ENCODE measurements at places on chromosomes 11 and 22.

- DNase-seq = no peak
Observed at GRCh38 chr22:44133901-44134571, 46.7 kb upstream of the PARVG start.

GRCh38 chr11:43988040-43988817, 45.8 kb downstream of the C11orf96 start:
- DNase-seq = no peak

DNA sequence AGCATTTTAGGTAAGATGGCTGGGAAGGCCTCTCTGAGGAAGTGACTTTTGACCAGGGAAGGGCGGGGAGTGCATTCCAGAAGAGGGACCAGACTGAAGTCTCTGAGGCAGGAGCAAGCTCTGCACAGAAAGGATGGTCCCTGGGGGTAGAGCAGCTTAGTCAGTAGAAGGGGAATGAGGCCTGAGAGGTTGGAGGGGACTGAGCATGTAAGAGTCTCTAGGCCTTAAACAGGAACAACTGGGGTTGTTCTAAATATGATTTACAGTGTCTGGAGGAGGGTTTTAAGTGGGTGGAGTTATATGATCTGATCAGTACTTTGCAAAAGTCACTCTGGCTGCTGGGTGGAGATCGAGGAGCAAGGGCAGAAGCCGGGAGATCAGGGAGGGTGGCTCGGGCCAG, 31.7 kb upstream of the TEF start:
- DNase-seq = no peak

DNA sequence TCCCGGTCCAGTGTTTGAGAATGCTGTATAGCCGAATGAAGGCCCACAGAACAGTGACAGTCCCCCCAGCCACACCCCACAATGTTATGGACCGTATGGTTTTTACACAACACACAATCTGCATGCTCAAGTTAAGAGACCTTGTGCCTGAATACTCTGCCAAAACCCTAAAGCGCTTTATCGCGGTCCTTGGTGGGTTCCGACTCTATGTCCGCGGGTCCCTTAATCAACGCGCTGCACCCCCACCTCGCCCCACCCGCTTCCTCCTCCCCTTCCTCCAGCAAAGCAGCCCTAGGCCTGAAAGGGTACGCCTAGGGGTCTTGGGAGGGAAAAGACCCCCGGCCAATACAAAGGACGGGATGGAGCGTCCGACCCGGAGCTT, 442 bp downstream of the COPB1 start:
- peak; percentile 17 for DNase-seq

- no peak for DNase-seq
Observed at GRCh38 chr22:36014546-36015074, 14.0 kb downstream of the RBFOX2 start.

DNA sequence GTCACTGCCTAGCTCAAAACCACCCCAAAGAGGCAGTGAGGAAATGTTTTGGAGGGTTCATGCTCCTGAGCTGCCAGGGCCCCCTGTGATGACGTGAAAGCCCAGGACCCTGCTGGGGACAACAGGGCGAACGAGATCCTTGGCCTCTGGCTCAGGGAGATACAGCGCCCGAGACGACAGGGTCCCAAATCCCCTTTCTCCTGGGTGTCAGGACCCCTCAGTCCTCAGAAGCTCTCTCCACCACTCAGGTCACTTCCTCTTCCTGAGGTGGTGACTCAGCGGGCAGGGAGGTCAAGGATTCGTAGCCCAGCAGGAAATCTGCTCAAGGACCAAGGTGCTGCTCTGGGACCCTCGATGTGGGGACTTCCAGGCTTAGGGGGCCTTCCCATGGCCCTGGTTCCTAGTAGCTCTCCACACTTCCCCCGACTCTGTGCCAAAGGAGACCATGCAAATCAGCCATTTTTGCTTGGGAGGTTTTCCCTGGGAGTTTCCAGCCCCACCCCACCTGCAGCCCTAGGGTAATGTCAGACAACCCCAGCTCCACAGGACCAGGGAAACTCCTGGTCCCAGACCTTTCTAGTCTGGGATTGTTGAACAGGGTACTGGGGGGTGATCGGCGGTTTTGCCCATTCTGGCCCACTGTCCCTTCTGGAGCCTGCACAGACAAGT, 12.8 kb downstream of the BCL9L start:
- DNase-seq = no peak

DNA sequence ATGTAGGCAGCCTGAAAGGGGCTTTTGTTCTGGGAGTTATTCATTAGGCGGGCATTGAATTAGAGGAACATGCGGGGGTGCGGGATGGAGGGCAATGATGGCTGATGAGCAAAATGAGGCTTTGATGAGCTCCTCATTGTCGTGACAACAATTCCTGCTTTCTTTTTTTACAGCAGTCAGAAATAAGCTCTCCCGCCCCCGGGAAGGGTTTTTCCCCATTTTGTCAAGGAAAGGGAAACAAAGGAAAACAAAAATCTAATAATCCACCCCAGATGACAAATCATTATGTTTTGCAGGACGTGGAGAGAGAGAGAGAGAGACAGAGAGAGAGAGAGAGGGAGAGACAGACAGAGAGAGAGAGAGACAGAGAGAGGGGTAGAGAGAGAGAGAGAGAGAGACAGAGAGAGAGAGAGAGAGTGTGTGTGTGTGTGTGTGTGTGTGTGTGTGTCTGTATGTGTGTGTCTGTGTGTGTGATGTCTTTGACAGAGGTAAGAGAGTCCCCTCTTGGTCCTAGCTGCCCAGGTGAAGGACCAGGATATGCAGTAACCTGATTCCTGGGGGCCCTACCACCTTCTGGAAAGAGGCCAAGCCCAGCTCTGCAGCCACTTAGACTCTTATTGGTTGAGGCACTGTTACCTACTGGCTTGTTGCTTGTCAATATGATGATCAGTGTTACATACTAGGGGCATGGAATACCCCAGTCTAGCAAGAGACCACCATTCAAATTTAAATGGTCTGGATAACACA, 46.7 kb upstream of the PARVA start:
- no peak for DNase-seq

- no peak for DNase-seq
Observed at GRCh38 chr11:67146516-67147226, 27.6 kb downstream of the KDM2A start.

GRCh38 chr11:44805596-44805995, 78.8 kb downstream of the TSPAN18 start:
- no peak for DNase-seq

DNA sequence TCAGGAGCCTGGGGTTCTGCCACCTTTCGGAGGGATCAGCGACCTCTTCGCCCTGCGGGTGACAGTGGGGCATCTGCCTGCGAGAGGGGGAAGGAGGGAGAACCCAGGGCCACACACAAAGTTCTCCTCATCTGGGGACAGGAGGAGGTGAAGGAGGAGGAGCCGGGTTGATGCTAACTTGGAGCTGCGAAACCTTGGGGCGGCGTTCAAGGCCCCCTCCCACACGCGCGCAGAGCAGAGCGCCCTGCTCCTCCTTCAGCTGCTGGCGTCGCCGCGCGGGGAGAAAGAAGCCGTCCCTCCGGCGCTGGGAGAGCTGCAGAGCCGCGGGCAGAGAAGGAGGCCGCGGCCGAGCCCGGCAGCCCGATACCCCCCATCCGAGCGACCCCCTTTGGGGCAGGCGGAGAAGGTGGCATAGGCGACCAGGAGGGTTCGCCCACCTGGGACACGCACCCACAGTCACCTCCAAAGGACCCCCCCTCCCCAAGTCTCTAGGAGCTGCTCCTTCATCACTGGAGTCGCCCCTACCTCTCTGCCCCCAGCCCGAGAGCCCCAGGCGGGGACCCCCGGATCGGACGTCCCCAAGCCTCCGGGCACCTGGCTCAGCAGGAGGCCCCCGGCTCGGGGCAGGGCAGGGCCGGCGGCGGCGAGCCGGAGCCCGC, at the start of gene RASD2:
Gene RASD2 (plus strand): TSS at position 237 of the 659 bp plus-strand sequence. CDS start 5,979 bp downstream, outside the sequence.
- peak; percentile 18 for DNase-seq

DNA sequence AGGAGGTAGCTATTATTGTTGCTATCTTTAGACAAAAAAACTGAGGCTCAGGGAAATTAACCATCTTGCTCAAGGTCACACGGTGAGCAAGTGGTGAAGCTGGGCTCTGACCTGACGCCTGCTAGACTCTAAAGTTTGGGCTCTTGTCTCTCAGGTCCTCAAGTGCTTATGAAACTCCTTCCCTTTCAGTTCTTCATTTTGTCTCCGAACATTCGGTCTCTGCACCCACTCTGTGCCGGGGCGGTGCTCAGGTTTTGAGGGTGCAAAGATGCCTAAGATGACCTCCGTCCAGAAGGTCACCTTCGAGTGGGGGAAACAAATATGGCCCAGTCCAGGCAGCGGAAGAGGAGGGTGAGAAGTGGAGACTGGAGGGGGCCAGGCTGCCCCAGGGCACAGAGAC, 16.0 kb downstream of the OVOL1 start:
- DNase-seq = no peak

- no peak for DNase-seq
Observed at GRCh38 chr11:69398529-69399492, 82.7 kb upstream of the LINC01488 start.

DNA sequence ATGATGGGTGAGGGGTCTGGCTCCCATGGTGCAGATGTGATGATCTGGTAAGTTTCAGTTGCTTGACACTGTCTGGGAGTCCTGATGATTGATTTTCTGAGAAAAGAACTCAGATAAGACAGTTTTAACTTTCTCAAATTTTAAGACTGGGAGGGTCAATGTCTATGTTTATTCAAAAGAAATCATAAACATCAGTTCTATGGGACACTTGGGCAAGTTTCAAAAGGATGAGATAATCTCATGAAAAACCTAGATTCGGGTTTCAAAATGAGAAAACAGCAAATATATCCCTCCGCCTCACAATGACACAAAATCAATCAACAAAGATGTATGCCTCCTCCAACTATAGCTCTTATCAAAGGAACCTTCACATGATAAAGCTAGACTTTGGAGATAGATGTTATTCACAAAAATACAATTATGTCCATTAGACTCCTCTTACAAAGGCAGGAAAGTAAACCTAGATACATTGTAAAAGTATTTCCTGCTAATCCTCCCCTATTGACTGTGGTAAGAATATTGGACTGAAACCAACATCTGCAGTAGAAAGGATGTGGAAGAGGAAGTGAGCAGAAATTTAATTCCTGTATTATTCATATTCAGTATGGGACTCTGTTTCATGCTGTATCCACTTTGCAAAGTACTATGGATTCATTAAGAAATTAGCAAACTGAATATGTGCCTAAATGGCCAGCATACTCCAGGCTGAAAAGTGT, 21.6 kb downstream of the SVIP start:
- no peak for DNase-seq

DNA sequence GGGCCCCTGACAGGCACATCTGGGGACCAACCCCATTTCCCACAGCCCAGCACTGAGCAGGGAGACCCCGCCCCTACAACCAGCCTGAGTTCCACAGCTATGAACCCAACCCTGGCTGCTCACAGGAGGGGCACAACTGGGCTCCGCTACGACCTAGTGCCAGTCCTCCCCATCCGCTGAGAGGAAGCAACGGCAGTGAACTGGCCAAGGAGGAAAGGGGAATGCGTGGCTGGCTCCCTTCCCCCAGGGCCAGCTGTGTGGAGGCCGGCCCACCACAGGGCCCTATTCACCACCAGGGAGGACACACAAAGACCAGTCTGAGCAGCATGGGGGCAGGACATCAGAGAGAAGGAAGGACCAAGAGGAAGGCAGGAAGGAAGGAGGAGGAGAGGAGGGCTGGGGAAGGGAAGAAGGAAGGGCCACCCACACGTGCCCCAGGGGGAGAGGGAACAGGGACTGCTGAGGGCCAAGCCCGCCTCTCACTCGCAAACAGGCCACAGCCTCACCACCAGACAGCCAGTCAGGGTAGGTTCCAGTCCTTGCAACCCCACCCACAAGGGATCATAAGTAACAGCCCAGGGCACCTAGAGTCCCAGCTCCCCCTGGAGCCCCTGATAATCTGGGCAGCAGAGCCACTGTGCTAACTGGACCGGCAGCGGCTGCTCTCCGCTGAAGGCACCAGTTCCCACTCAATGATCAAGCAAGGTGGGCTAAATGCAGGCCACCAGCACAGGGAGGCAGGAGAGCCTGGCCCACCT, 8.5 kb upstream of the GAL3ST1 start:
- DNase-seq = no peak

DNA sequence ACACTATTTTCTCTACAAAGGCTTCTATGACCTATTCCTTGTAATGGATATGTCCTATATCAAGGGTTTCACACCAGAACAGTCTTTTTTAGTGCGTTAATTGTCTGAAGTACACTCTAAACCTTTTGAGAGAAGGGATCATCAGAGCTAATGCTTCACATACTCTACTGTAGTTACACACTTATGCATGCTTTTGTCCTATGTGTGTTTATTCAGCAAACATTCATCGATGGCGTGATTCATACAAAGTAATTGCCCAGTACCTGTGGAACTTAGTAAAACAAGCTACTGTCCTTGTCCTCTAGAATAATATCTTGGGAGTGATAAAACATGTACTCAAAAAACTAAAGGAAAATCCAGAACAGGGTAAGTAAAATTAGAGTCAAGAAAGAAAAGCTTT, 139.2 kb downstream of the GUCY1A2 start:
- DNase-seq = no peak

DNA sequence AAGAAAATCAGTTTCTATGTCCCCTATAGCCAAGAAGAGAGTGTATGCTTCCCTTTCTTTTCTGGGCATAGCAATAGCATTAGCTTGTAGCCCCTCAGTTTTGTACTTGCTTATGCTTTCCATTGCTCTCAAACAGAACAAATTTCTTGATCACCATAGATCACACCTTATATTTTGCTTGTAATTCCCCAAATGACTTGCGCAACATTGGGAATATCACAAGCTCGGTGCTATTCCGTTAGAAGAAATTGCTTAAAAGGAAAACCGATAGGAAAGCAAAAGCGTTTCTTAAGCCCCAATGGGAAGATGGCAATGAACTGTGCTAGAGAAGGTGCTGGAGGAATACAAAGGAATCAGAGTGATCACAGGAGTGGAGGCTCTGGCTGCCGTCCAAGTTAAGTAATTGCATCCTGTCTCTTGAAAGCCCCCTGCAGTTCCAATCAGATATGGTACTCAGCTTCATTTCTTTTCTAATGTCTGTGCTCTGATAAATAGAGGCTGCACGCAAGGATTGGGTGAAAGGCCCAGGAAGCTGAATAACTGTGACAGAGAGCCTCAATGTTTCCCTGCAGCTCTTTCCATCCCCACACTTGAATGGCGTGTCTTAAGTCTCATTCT, 182.1 kb upstream of the KIRREL3 start:
- no peak for DNase-seq
